Epithelial cell of alveolus of lung (primary cell): ENCODE measurements at places on chromosomes 1 and 21. TPM values are rescaled to one million over a fixed set of nuclear protein-coding genes. Genes with fewer than 3 reads are reported as not detected.

DSCAM gene
- total RNA-seq: under 0.01 TPM in 1 of 2 replicates, not detected in the other

SLC5A9 gene
- not detected in 2 replicates for total RNA-seq

PRAMEF14 gene
- not detected in 2 replicates for total RNA-seq

UBE4B gene
- 31.0 and 35.4 TPM in 2 replicates for total RNA-seq

ATP1A4 gene
- not detected in 2 replicates for total RNA-seq

KPRP gene
- not detected in 2 replicates for total RNA-seq

SLC16A4 gene
- 20.8 and 21.7 TPM in 2 replicates for total RNA-seq

UBASH3A gene
- total RNA-seq: not detected in 2 replicates

ADGRB2 gene
- 17.2 and 19.5 TPM in 2 replicates for total RNA-seq

CNTN2 gene
- total RNA-seq: not detected in 2 replicates

OPN3 gene
- total RNA-seq: 13.6 and 16.9 TPM in 2 replicates

ANGPTL3 gene
- not detected in 2 replicates for total RNA-seq

MSH4 gene
- total RNA-seq: not detected in 2 replicates

C1orf226 gene
- 1.7 and 3.6 TPM in 2 replicates for total RNA-seq

OR2G3 gene
- total RNA-seq: not detected in 2 replicates

VAV3 gene
- total RNA-seq: 0.39 TPM in 1 of 2 replicates, not detected in the other

ABCA4 gene
- total RNA-seq: 0.52 and 1.4 TPM in 2 replicates

LCE1A gene
- not detected in 2 replicates for total RNA-seq

ESRRG gene
- 0.65 and 0.96 TPM in 2 replicates for total RNA-seq

REN gene
- not detected in 2 replicates for total RNA-seq

MEGF6 gene
- total RNA-seq: 2.8 and 3.8 TPM in 2 replicates

CASQ2 gene
- total RNA-seq: 1.5 TPM in 1 of 2 replicates, not detected in the other

DEPDC1 gene
- 26.9 and 36.0 TPM in 2 replicates for total RNA-seq

FAM72B gene
- 3.6 TPM in 2 replicates for total RNA-seq

NKAIN1 gene
- 0.26 TPM in 1 of 2 replicates, not detected in the other for total RNA-seq

SLAMF1 gene
- total RNA-seq: not detected in 2 replicates

CTXND2 gene
- not detected in 2 replicates for total RNA-seq

CTH gene
- total RNA-seq: 8.4 and 8.5 TPM in 2 replicates

AMY1C gene
- total RNA-seq: not detected in 2 replicates

C1orf53 gene
- total RNA-seq: 1.1 and 1.8 TPM in 2 replicates

LCE6A gene
- total RNA-seq: not detected in 2 replicates

AIM2 gene
- 0.13 TPM in 1 of 2 replicates, not detected in the other for total RNA-seq

PTAFR gene
- total RNA-seq: under 0.01 and 0.13 TPM in 2 replicates

TINAGL1 gene
- 16.6 and 141 TPM in 2 replicates for total RNA-seq

GOLT1A gene
- 0.26 TPM in 1 of 2 replicates, not detected in the other for total RNA-seq

SFPQ gene
- total RNA-seq: 138 and 182 TPM in 2 replicates

BTG2 gene
- 10.2 and 11.0 TPM in 2 replicates for total RNA-seq

FMO3 gene
- total RNA-seq: 0.26 and 5.3 TPM in 2 replicates

SYTL1 gene
- 0.32 and 2.2 TPM in 2 replicates for total RNA-seq

MYOC gene
- total RNA-seq: 0.13 TPM in 1 of 2 replicates, not detected in the other

CNKSR1 gene
- total RNA-seq: 0.52 TPM in 1 of 2 replicates, not detected in the other

GJC2 gene
- total RNA-seq: 2.6 and 4.6 TPM in 2 replicates

INTS11 gene
- 66.5 and 80.2 TPM in 2 replicates for total RNA-seq

GPATCH2 gene
- 8.0 and 15.5 TPM in 2 replicates for total RNA-seq

SPRR2D gene
- not detected in 2 replicates for total RNA-seq

OR2T2 gene
- total RNA-seq: not detected in 2 replicates

LHX8 gene
- not detected in 2 replicates for total RNA-seq

CCDC30 gene
- total RNA-seq: 0.13 and 0.96 TPM in 2 replicates

FCRL1 gene
- total RNA-seq: not detected in 2 replicates

XCL2 gene
- not detected in 2 replicates for total RNA-seq
